ENCODE measurements at places on chromosomes 16 and 17.
A peak's percentile ranks its signal among the peaks of the same experiment; 100 is the strongest.

- DNase-seq = no peak
Observed at GRCh38 chr17:67165201-67165600, 79.8 kb downstream of the HELZ start.

- DNase-seq = peak; percentile 75
Observed at GRCh38 chr17:65100316-65101140, 36.6 kb upstream of the RGS9 start.

GRCh38 chr17:48488548-48489106 is 42.2 kb downstream of the HOXB1 start:
- no peak for DNase-seq

GRCh38 chr17:76053246-76054111 is 18.8 kb downstream of the SRP68 start:
- peak; percentile 63 for DNase-seq

- DNase-seq = no peak
Observed at GRCh38 chr17:11651089-11651488, 52.8 kb downstream of the DNAH9 start.

DNA sequence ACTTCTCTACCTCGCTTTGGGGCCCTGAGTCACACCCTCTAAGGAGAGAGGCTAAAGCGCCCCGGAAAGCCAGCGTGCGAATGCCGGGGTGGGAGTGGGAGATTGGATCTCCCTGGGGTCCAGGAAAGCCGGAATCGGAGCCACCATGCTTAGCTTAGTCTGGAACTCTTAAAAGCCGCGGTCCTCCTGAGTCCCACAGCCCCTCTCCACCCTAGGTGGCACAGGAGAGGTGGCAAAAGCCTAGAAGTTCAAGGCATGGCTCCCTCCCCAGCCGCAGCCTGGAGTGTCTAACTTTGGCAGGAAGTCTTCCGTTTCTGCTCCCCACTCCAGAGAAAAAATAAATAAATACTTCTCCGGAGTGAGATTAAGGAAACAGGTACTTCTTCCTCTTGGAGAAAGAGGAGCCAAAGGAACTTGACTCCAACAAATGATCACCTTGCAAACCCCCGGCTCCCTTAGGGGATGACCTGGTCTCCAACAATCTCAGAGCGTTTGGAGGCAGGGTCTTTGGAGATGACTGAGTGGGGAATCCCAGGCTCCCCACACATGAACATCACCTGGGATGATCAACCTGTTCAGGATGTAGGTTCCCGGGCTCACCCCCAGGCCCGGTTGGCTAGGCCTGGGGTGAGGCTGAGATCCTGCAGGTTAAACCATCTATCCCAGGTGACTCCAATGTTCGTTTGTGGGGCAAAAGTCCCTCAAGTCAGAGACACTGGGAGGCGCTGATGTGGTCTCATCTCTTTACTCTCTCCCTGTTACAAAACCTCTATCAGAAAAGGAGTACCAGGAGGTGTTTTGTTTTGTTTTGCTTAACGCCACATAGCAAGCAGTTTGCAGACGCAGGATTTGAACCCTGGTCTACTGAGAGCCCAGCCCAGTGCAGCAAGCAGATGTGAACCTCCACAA is 2.9 kb downstream of the CIITA start:
- DNase-seq = no peak
